NCI-H226 (cell line): ENCODE measurements at places on chromosomes 12 and 14.
A peak's percentile ranks its signal among the peaks of the same experiment; 100 is the strongest.

DNA sequence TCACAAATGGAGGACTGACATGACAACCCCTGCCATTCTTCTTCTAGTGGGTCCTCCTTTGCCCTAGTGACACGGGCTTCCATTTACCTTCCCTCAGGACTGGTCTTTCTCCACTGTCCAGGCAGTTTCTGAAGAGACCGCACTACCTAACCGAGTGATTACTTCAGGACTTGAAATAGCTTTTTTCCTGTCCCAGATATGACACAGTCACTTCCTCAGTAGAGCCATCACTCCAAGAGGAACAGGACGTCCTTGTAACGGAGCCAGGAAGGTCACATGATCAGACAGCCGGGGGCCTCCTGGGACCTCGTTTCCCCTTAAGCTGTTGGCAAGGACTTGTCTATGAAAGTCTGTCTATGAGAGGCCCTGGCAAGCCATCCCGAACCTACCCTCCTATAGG, 62.3 kb downstream of the FOS start:
- no peak for DNase-seq

DNA sequence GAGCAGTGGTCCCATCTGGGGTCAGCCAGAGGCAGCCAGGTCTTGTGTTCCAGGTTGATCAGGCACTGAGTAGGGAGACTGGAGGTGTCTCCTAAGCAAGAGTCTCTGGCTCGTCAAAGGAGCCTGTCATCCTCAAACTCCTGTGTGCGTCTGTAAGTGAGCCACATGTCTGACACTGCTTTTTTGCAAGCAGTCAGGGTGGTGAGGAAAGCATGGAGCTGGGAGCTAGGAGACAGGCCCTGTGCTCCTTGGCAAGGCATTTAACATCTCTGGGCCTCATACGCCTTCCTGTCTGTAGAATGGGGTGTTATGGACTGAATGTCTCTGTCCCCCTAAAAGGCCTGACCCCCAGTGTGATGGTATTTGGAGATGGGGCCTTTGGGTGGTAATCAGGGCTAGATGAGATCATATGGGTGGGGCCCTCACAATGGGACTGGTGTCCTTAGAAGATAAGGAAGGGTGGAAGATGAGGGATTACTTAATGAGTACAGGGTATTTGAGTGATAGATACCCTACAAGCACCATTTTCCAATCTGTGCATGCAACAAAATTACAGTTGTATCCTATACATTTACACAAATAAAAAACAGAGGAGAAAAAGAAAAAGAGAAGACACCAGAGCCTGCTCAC, 53.0 kb downstream of the ARL6IP4 start:
- DNase-seq, result no peak

DNA sequence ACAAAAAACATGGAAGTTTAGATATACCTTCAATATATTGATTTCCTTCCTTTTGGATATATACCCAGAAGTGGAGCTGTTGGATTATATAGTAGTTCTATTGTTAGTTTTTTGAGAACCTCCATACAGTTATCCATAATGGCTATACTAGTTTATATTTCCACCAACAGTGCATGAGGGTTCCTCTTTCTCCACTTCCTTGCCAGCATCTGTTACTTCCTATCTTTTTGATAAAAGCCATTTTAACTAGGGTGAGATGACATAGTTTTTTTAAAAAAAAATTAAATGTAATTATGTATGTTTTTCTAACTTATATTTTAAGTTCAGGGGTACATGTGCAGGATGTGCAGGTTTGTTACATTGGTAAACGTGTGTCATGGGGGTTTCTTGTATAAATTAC, 10.0 kb upstream of the SLC38A4 start:
- no peak for DNase-seq

DNA sequence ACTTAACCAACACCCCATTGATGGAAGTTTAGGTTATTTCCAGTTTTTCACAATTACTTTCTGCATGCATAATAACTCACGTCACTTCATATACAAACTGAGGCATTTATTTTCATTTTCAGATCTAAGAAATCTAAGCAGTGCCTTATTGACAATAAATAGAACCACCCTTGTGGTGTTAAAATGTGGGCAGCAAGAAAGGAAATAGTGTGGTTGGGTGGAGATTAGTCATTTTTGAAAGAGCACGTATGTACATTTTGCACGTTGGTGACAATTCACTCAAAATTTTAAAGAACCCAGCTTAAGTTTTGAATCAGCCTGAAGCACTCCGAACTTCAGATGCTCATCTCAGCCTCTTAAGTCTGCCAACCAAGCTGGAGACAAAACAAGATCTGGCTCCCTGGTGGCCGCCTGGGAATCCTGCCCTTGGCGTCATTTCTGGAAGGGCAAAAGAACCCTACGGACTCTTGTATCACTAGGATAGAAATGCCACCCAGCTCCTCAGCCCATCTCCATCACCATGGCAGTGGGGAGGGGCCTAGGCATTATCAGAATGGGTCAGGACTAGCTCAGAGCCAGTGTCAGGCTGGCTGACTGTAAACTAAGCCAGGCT, 89.5 kb upstream of the BCL2L14 start:
- DNase-seq, result no peak

DNA sequence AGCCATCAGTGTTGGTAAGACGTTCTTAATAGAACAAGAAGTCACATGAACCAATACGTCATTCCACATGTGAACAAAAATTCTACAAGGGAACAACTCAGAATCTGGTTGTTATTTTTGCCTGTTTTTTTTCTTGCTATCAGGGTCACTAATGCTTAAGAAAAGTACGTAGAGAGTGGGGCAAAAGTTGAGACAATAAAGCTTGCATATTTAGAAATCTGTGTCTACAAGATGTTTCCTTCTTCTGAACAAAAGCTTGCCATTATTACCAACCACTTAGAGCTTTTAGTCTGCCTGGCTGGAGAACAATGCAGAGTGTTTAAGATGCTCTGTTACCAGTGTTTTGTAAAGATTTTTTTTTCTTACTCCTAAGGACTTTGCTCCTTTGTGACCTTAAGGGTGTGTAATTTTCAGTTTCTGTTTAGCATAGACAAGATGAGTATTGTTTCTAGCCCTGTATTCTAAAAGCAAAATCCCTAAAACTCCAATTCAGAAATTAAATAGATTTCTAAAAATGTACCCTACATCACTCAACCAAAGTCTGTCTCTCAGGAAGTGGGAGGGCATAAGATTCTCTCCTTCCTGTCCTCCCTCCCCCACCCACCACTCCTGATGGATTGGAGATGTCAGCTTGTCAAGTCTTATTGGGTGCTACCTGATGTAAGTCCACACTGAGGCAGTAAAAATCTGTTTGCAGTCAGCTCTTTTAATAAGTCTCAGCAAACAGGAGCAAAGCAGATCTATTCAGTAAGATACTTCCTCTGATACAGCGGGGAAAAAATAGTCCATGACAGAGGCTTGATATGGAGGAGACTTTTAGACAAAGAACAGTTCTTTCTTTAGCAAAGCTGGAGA, 267.6 kb downstream of the GRIN2B start:
- no peak for DNase-seq

DNA sequence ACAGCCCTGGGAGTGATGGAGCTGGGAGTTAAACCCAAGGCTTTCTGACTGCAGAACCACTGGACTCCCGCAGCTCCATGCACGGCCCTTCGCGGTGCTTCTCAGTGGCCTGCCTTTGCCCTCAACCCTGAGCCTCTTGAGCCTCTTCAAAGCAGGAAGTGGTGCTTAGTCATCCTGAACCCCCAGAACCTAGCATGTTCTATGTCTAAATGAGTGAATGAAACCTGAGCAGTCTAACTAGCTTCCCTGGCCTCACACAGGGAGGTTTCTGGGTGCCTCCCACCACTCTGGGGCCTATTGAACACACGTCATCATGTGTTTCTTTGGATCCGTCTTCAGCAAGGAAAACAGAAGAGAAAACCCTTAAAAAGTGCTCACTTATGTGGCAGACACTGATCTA, 117.9 kb upstream of the SFSWAP start:
- DNase-seq, result no peak

DNA sequence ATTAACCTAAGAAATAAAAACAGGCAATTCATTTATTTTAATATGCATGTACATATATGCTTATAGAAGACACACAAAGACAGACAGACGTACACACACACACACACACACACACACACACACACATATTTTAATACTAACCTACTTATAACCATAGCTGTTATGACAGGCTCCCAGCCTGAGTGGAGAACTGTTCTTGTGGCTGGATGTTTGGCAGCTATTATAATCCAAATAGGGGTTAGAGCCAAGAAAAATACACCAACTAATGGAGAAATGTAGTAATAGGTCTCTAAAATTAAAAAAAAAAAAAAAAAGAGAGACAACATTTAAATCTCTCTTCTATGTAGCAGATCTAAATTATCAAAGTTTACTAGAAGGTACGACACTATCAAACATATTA, 91.8 kb downstream of the SLC41A2 start:
- peak; percentile 17 for DNase-seq

DNA sequence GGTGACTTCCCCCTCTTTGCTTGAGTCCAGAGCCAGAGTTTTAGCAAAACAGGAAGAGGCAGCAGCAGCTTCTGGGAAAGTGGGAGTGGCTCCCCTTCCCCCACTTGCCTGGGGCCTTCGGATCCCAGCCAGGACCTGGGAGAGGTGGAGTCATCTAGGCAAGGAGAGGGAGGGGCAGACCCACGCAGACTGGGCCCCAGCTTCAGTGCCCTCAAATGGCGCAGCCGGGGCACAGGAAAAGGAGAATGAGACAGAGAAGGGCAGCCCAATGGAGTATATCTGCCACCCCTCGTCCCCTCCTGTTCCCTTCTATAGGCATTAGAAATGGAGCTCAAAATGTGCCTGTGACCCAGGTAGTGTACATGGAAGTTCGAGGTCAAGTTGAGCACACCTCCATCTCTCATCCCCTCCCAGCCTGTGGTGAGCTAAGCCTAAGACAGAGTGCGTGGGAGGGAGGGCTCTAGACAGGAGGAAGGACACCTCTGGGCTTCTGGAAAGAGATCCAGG, 9.3 kb upstream of the HDAC7 start:
- peak; percentile 81 for DNase-seq

- no peak for DNase-seq
Measured at GRCh38 chr12:659090-659683, 4.1 kb downstream of the NINJ2 start.

- DNase-seq, result no peak
Measured at GRCh38 chr12:123860377-123860776, 98.3 kb downstream of the DNAH10 start.

- DNase-seq, result no peak
Measured at GRCh38 chr14:68716698-68717097, 76.2 kb downstream of the ZFP36L1 start.

- no peak for DNase-seq
Measured at GRCh38 chr12:118465706-118466105, 89.4 kb downstream of the SUDS3 start.

GRCh38 chr12:89051065-89051677, 301.1 kb downstream of the DUSP6 start:
- peak; percentile 34 for DNase-seq

- DNase-seq, result no peak
Measured at GRCh38 chr12:116171549-116171948, 105.9 kb downstream of the MED13L start.

GRCh38 chr12:1107669-1108068, 116.6 kb downstream of the ERC1 start:
- DNase-seq, result no peak

DNA sequence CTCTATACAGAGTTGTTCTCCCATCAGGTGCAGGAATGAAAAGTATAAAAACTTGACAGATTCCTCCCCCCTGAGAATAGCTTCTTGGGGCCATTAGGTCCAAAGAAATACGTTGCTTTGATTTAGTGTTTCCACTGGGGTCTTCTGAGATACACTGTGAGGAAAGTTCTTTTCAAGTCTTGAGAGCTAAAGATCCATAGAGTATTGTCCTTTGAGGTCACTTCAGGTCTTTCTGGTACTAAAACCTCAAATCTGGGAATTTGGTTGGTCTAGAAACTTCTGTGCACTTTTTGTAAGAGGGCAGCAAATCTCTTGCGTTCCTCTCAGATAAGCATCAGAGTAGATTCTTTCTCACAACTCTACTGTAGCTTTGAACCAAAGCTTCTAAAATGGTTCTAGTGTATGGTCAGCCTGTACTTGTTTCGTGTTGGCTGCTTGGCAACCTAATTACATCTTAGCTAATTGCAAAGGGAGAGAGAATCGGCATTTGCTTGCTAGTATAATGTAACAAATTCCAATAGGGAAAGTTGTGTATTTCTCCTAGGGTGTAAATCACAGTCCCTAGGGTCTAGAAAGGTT, 10.0 kb downstream of the SRSF5 start:
- no peak for DNase-seq

GRCh38 chr12:2386566-2386965, 333.8 kb downstream of the CACNA1C start:
- no peak for DNase-seq
